SHP77 (cell line): ENCODE measurements at places on chromosomes 6 and 20.

GRCh38 chr20:24149881-24150307 is 161.3 kb upstream of the GGTLC1 start:
- peak; percentile 12 for DNase-seq

- no peak for DNase-seq
Measured at GRCh38 chr20:38377039-38377685, 30.9 kb downstream of the LBP start.

GRCh38 chr6:12132351-12133222 is 120.5 kb downstream of the HIVEP1 start:
- no peak for DNase-seq

GRCh38 chr6:64685401-64685800 is 1021.6 kb downstream of the EYS start:
- DNase-seq, result no peak

- no peak for DNase-seq
Measured at GRCh38 chr6:26539071-26539615, 977 bp downstream of the HMGN4 start.

- DNase-seq, result no peak
Measured at GRCh38 chr6:162671580-162672165, 55.9 kb downstream of the PRKN start.

DNA sequence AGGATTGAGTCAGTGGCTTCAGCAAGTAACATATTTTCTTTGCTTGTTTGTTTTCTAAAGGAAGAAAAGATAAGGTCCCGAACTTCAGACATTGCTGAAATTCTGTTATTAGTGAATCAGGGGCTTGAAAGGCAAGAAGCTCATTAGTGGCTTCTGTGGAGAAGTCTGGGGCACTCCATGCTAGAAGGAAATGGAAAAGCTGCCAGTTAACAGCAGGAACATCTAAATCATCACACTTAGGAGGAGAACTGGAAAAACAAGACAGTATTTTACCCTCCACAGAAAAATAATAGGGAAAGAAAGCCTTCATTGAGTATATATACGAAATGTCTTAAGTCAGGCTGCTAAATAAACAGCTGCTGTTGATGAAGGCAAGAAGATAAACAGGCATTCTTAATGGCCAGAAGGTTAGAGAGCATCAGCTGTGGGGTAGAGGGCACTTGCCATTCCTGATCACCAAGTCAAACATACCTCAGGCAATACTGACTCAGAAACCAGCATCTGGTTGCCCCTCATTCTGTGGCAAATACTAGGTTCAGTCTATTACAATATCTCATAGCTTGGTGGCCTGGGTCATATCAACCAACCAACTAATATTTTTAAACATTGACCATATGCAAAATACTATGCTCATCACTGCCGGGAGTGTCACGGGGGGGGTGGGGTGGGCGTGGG is 143.2 kb upstream of the TENT5A start:
- no peak for DNase-seq

GRCh38 chr6:7431674-7432390 is 42.2 kb downstream of the RIOK1 start:
- no peak for DNase-seq

DNA sequence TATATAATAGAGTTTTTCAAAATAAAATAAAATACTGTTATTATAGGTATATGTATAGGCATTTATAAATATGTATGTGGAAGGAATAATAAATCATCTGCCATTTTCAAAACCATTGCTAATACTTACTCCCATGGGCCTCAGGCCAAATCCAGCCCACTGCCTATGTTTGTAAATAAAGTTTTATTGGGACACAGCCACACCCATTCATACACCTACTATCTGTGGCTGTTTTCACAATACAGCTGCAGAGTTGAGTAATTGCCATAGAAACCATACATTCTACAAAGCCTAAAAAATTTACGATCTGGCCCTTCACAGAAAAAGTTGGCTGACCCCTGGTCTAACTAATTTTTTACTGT is 9.5 kb downstream of the ALDH5A1 start:
- no peak for DNase-seq

- no peak for DNase-seq
Measured at GRCh38 chr6:132456700-132457143, 55.4 kb upstream of the MOXD1 start.

GRCh38 chr6:170043150-170043819 is 247.6 kb downstream of the DLL1 start:
- DNase-seq, result no peak

GRCh38 chr6:111110036-111110435 is 22.7 kb downstream of the SLC16A10 start:
- DNase-seq, result no peak
